ENCODE measurements at places on chromosomes 3 and 15. TPM values are rescaled to one million over a fixed set of nuclear protein-coding genes. Genes with fewer than 3 reads are reported as not detected.

Gene SNTN
- not detected for total RNA-seq

Gene NEK10
- 1.9 TPM for total RNA-seq

Gene XYLB
- 3.0 TPM for total RNA-seq

Gene LRRC31
- total RNA-seq, result not detected

DNA sequence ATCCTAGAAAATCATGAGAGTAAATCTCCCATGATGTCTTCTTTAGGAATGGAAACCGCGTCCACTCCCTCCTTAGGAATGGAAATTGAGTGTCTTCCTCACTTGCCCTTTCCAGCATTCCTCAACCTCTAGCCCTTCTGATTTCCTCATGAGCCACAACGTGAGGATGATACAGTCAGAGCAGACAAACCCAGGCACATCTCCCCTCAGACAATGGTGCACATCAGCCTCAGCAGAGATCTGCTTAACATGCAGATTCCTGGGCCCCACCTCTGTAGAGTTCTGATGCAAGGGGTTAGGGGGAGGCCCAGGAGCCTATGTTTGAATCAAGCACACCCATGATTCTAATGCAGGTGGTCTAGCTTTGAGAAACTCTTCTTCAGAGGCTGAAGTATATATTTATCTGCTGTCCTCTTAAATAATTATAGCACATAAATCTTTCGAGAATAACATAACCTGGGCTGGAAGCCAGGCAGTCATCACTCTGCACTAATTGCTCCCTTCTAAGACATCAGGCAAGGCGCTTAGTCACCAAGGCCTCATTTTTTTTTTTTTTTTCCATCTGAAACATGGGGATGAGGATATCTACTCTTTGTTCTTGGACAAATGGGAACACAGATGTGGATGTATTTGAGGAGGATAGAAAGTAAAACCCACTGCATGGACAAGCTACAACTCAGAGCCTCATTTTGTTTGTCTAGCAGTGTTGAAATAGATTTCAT lies 81.7 kb downstream of the PRICKLE2 start:
- peak; percentile 44 for DNase-seq

- DNase-seq, result no peak
Measured at GRCh38 chr3:138950006-138950644, 3.1 kb downstream of the FOXL2NB start.

DNA sequence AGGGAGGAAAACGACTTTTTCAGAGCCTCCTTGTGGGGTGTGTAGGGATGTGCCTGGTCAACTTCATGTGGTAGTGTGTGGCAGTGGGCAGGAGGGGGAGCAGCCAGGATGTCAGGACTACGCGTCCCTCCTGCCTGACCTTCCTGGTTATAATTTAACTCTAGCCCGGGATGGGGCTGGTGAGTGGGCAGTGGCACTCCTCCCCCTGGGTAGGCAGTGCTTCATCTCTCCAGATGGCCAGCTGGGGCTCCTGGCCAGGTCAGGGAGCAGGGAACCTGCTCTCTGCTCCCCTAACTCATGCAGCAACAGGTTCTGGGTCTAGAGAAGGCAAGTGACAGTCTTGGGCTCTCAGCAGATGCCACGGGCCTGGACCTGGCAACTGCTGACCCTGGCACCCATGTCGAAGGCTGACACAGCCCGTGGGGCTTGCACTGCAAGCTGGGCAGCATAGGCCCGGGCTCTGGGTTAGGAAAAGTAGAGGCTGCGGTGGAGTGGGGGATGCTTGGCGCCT lies 2.6 kb downstream of the ITIH4 start:
- no peak for DNase-seq

DNA sequence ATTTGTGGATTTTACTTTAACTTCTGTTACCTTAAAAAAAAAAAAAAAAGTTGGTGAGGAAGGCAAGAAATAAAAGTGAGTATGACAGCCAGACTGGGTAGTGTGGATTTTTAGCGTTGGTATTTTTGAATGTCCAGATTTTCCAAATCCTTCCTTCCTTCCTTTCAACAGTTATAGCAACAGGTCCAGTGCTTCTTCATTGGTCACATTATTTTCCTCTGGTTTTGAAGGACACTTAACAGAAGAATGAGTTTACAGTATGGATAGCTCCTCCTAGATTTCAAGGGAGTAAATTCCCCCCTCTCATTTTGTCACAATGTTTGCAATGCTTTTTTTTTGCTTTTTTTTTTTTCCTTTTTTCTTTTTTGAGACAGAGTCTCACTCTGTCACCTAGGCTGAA lies 6.4 kb downstream of the MAPKBP1 start:
- no peak for DNase-seq

Data from SJSA1 (cell line).